Purkinje cell (primary cell): ENCODE measurements at places on chromosomes 16 and 17. TPM values are rescaled to one million over a fixed set of nuclear protein-coding genes. Genes with fewer than 3 reads are reported as not detected.

KRT23 gene
- 0.60 TPM in 1 of 2 replicates, not detected in the other for polyA plus RNA-seq

PDPR gene
- 0.91 and 0.99 TPM in 2 replicates for polyA plus RNA-seq

PIRT gene
- 0.20 and 0.95 TPM in 2 replicates for polyA plus RNA-seq

BCAR1 gene
- 6.9 and 21.4 TPM in 2 replicates for polyA plus RNA-seq

FBXL20 gene
- polyA plus RNA-seq, result 2.2 and 4.6 TPM in 2 replicates

SPATA32 gene
- not detected in 2 replicates for polyA plus RNA-seq

ZNF768 gene
- 0.38 TPM in 1 of 2 replicates, not detected in the other for polyA plus RNA-seq

ATP2A1 gene
- 0.52 TPM in 1 of 2 replicates, not detected in the other for polyA plus RNA-seq

ADCY7 gene
- not detected in 2 replicates for polyA plus RNA-seq

CCL8 gene
- polyA plus RNA-seq, result not detected in 2 replicates

PPM1D gene
- 5.2 and 6.2 TPM in 2 replicates for polyA plus RNA-seq

CCL16 gene
- polyA plus RNA-seq, result not detected in 2 replicates

HSD17B1 gene
- polyA plus RNA-seq, result 0.32 and 0.83 TPM in 2 replicates

TBC1D3I gene
- 0.13 TPM in 1 of 2 replicates, not detected in the other for polyA plus RNA-seq

NAA60 gene
- polyA plus RNA-seq, result 90.2 and 142 TPM in 2 replicates

RTN4RL1 gene
- polyA plus RNA-seq, result 0.43 and 2.0 TPM in 2 replicates

CA7 gene
- polyA plus RNA-seq, result 15.9 and 38.9 TPM in 2 replicates
